Left hindlimb (tissue), 1 donor: ENCODE measurements at places on chromosomes 6 and 20.

DNA sequence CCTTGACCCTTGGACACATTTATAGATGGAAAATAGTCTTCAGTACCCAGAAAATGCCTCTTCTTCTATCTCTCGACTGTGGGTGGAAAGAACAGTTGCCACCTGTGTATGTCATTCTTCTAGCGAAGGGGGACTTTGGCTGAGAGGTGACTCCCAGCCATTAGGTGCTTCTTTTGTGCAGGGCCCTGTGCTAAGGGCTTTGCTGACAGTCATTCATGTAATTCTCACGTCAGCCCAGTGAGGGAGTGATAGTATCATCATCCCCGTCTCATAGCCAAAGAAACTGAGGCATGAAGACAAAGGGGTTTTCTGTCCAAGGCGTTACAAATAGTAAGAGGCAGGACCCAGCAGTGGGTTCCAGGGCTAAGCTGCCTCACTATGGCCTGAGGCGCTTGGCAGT, 160.8 kb downstream of the SCML4 start:
- DNase-seq = no peak

DNA sequence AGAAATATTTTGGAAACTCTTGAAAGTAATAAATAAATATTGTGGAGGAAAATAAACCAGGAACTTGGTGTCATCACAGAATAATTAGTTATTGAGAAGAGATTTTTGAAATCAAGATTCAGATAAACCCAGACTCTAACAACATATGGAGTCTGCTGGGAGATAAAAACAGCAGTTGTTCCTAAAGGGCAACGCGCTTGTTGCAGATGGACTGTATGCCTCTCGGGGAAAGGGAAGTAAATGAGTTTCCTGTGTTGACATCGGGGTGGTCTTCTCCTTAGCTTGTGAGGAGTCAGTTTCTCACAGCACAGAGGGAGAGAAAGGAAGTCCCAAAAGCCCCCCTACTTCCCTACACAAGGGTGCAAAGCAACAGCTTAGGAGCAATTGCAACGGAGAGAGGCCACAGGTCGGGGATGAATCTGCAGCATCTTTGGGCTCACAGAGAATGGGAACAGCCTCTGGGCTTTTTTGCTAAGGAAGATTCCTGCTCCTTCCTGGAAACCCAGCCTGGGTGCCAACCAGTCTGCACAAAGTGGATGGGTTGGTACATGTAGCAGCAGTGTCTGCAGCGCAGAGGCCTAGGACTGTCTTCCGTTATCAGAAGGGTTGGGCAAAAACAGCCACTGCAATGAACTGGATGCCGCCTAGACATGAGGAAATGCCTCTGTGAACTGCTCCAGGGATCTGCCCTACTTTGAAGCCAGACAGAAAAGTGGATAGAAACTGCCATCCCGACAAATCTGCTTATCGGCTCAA, 603.0 kb upstream of the NRSN1 start:
- DNase-seq = no peak

DNA sequence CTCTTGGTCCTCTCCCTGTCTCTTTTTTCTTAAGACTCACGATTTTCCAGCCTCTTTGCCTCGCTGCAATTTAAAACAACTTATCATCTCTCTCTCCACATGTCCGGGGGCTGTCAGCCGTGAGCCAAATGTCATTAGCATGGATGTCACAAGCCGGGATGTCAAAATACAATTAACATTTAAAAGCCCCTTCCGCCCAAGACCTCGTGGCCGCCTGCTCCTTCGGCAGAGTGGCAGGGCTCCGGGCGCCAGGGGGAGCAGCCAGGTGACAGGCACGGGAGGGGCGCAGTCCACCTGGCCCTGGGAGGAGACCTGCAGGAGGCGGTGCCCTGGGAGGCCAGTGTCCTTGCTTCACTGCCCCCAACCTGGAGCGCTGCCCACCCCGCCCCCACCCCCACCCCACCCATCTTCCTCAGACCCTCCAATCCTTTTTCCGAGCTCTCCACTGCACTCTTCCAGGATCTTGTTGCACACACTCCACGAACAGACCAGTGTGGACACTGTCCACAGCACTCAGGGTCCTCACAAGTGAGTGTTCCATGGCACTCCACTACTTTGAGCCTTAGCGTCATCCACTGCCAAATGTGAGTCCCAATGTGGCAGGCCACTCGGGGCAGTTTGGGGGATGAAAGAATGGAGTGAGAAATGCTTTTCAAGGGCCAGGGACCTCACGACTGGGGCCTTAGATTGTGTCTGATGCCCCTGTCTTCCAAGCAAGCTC, 5.6 kb upstream of the GRM4 start:
- DNase-seq = no peak

- DNase-seq = no peak
These were observed 20.2 kb downstream of the MCUR1 start for GRCh38 chr6:13794184-13794583.

DNA sequence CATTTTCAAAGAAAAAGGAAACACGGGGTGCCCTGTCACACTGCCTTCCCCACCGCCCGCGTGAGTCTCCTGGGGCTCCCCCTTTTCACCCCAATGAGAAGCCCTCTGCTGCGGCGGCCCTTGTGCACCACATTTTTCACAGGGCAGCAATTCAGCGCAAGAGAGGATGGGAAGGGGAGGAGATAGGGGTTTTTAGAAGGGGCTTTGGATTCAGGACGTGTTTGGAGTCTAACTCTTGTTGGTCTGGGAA, 726 bp upstream of the ARFGEF3 start:
- DNase-seq = no peak
